NCI-H460 (cell line): ENCODE measurements at places on chromosomes 2 and 18.

GRCh38 chr2:236828820-236829219, 256.9 kb upstream of the COPS8 start:
- no peak for DNase-seq

GRCh38 chr2:25335971-25336370, 5.8 kb downstream of the DNMT3A start:
- DNase-seq: no peak

DNA sequence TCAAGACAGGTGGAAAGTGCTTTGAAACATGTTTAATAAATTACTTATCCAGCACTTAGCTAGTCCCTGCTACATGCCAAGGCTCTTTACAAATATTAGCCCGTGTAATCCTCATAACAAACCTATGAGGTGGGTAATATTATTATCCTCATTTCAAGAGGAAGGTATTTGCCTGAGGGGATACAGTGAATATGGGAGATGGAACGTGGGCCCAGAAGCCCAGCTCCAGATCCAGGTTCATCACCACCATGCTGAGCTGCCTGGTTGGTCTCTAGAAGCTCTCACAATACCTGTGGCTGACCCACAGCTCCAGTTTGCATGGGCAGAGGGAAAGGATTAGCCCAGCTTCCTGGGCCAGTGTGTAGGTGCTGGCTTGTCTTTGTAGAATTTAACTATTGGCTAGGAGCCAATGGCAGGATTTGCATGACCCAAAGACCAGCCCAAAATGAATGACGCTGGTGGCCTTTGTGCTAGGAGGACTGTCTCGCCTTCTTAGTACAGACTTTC, 61.6 kb upstream of the ATP8B1 start:
- no peak for DNase-seq

DNA sequence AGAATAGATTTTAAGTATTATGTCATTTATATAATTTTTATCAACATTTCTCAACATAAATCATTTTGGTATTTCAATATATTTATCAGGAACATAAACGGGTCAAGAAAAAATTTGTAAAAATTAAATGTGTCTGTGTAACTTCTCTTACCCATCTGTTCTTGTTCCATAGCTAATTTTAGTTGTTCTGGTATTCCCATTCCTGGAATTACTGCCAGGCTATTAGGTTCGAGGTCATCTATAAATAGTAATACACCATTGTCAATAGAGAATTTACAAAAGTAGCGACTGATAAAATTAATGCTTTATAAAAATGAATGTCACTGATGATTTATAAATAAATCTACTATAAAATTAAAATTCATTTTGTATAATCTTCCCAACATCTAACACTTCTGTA, 21.5 kb downstream of the SFT2D3 start:
- no peak for DNase-seq

DNA sequence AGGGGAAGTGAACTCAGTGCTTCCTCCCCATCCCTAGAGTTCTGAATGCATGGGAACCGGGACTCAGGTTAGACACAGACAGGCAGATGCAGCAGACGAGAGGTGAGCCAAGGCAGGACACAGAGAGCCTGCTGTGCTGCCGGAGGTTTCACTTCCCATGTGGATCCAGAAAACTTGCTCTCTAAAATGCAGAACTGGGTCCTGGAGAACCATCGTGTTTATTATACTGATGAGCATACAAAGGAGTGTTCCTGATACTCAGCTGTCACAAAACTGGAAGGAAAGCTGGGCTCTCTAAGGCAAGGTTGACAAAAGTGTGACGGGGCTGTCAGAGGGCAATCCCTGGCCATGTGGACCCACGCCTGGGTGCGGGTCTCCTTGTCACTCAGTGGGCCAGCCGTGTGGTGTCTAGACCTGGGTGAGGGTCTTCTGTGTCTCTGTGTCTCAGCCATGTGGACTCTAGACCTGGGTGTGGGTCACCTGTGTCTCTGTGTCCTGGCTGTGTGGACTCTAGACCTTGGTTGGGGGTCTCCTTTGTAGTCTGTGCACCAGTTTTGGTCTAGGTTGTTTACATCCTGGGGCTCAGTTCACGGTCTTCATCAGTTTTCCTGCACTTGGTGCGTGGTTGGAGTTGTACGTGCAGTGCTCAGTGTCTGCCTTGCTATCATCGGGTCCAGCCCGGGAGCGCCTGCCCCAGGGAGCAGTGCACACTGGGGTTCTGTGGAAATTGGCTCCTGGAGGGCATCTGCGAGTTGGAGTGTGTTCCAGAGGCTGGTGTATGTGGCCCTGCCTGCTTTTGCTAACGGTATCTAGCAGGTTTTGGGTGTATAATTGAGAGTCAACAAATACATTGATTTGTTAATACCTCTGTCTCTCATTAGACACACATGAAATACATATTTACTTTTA, 141.1 kb downstream of the ATP9B start:
- no peak for DNase-seq

- DNase-seq: no peak
These were observed 33.9 kb upstream of the BMP10 start for GRCh38 chr2:68905116-68905515.

- no peak for DNase-seq
These were observed 599.1 kb downstream of the NYAP2 start for GRCh38 chr2:225998653-225999052.

GRCh38 chr18:75439348-75439747, 11.8 kb upstream of the SMIM21 start:
- DNase-seq: no peak

DNA sequence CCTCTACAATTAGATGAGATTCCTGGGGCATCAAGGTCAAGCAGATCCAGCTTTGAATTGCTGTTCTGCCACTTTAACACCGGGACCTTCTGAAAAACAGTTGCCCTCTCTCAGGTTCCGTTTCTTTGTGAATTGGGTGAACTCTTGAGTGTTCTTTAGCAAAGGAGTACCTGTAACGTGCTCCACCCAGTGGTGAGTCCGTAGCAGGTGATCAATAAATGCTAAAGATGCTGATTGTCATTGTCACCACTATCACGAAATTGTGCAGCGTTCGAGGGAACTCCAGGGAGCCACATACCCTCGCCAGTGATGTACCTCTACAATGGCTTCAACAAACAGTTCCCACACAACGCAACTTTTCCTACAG, 81.9 kb downstream of the TCF7L1 start:
- no peak for DNase-seq

GRCh38 chr18:79629606-79630005, 50.0 kb upstream of the CTDP1 start:
- DNase-seq: no peak

- DNase-seq: no peak
These were observed 98.1 kb upstream of the CERS6 start for GRCh38 chr2:168357797-168358472.

GRCh38 chr2:198662905-198663304, 794.8 kb downstream of the SATB2 start:
- no peak for DNase-seq

DNA sequence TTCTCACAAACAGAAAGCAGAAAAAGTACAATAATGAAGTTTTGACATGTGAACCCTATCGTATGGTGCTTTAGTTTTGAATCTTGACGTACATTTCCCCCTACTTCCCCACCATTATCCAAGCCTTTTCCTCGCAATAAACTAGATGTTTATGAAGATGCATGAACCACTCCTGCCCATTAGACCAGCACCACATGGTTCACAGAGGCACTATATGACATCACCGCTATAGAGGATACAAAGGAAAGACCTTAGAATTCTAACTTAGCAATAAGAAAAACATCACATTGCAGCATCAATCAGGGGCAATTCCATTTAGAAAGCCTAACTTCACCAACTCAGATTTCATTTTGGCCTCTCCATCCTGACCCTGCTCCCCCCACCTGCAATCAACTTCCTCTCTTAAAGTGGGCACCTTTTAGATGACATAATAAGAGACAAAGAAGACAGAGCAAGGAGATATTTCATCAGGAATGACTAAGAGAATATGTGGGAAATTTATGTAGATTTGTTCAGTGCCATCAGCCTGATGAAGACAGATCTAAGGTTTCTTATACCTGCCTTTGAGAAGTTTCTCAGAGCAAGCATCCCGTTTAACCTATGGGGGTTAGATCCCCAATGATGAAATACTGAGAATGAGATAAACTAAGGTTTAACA, 124.9 kb downstream of the PIGN start:
- no peak for DNase-seq

- DNase-seq: no peak
These were observed 542.4 kb upstream of the NRP2 start for GRCh38 chr2:205139822-205140463.

- DNase-seq: no peak
These were observed 891.8 kb downstream of the DSC3 start for GRCh38 chr18:30150586-30151250.

DNA sequence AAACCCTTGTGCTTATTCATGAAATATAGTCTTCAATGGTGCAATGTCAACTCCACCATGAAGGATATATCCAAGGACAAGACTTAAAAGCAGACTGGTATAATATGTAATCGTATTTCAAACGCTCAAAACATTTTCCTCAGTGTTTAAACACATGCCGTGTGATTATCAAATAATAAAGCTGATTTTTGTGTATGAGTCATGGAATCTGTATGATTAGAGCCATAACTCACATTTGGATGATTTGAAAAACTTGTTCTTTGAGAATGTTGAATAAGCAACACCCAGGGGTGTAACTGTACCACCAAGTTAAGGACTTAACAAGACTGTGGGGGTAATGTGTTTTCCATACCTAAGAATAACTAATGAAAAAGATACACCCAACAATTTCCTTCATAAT, 215.3 kb downstream of the STK39 start:
- no peak for DNase-seq

GRCh38 chr2:151766437-151767153, 32.3 kb upstream of the NEB start:
- no peak for DNase-seq

DNA sequence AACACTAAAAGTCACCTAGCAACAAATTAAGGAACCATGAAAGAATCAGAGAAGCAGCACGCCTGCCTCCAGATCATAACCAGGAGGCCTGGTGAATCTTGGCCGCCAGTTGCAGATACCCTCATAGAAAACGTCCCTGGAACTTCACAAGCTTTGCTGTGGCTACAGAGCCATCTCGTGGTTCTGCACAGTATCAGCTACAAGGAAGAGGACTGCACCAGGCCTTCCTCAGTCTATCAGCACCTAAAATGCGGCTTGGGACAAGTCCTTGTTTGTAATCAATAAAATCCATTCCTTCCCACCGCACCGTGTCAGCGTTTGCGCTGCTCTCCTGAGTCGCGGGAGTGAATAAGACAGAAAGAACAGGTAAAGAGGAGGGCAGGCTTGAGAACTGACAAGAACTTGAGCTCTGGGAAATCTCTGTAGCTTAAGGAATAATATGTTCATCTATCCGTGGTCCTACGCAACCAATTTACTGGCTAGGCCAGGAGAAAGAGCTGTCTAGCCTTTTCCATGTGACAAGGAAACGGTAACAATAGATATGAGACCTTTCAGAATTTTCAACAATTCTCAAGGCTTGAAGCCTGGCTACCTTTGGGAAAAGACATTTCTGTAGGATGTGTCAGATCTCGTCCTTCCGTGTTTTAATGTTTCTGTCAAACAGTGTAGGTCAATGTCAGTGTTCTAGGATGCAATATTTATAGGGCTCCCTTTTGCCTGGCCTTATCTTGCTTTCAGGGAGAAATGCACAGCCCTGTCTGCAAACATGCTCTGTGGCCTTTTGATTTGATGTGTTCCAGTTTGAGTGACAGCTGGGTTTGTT, 128.5 kb upstream of the RAB12 start:
- DNase-seq: peak; percentile 48

DNA sequence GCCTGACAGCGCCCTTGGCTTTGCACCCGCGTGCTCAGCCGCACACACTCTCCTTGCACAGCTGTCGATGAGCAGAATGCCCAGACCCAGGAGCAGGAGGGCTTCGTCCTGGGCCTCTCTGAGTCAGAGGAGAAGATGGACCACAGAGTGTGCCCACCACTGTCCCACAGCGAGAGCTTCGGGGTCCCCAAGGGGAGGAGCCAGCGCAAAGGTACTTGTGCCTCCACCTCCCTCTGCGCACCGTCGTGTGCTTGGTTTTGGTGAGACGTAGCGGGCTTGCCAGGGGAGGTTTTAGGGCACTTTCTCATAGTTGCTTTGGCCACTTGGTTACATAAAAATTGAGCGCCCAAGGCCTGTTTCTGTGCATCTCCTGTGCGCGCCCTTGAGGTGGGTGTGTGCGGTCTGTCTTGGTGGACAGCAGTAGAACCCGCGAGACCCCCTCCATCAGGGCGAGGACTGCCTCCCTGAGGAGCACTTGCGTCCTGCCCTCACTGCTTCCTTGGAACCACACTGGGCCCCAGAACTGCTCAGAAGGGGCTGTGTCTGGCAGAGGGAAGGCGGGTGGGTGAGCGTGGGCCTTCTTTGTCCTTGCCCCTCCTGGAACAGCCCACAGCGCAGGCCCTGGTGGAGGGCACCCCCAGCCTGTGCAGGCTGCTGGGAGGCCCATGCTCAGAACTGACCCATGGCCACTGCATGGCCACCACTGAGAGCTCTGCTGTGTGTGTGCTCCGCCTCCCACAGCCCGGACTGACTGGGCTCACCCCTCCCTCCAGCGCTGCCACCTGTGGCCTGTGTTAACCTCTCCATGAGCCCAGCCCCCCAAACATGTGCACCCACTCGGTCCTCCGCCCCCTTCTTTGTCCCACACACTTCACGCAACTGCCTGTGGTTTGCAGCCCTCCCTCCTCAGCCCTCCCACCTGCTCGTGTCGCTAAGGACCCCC, 95.9 kb downstream of the DGKD start:
- DNase-seq: no peak

- DNase-seq: no peak
These were observed 41.5 kb downstream of the PRELID3A start for GRCh38 chr18:12449051-12449785.

GRCh38 chr2:23594460-23594825, 209.5 kb downstream of the KLHL29 start:
- DNase-seq: no peak

DNA sequence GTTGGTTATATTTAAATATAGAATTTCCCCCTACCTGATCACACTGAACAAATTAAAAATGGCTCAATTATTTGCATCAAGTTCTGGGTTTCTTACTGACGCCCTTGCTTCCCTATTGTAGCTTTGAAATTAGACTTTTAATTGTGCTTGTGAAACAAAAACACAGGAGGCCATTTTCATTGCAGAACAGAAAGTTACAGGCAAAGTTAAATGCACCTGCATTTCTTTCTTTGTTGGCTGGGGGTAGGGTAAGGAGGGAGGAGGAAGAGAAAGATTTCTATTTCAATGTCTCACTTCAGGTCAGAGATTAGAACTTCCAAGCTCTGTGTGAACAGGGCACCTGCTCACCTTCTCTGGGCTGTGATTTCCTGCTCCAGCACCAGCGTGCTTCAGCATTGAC, 199.6 kb downstream of the BCL11A start:
- DNase-seq: no peak

DNA sequence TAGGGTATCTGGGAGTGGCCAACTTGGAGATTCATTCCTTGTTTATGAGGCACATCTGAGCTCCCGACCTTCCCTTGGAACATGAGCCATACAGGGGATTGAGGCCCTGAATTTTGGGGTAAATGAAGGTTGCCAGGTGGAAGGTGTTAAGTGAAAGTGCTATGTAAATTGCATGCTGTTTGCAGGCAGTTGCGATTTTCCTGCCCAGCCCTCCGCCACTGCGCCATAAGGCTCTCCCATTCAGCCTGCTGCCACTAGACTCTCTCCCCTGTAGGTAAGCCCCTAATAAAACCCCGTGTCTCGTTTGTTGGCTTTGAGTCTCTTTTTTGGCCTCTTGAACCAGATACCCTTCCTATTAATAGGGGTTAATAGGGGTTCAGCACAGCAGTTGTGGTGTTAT, 33.8 kb downstream of the PCARE start:
- DNase-seq: no peak
